ENCODE measurements at places on chromosomes 3 and 15. TPM values are rescaled to one million over a fixed set of nuclear protein-coding genes. Genes with fewer than 3 reads are reported as not detected.
A peak's percentile ranks its signal among the peaks of the same experiment; 100 is the strongest.

DNA sequence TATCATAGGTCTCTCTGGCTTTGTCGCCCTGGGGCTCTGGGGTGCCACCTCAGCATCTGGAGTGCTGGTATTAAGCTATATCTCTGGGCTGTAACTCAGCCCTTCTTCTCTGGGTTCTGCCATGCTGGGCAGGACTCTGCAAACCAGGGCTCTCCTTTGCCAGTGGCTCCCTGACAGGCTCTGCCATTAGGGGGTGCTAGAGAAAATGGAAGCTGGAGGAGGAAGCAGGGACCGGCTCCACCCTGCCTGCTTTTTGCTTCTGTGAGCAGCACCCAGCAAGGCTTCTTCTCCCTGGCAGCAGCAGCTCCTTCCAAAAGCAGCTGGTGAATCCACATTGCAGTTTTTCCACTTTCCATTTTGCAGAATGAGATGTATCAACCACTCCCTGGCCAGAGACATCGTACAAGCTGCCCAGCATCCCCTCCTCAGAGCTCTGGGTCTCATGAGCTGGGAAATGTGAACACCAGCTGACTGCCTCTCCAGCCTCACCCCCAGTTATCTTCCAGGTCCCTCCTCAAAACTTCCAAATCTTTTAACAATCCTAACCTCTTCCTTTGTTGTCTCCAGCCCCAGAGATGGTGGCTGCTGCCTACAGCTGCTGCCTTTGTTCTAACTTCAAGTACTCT lies 165.0 kb downstream of the ABHD5 start:
- H3K27ac ChIP-seq: no peak overlapping the region
- peak; percentile 68 for DNase-seq
- no peak overlapping the region for H3K4me3 ChIP-seq
- H3K36me3 ChIP-seq: no peaks in the 10 kb centered on the region
- H3K27me3 ChIP-seq: peaks cover 3% of the 10 kb centered on the region
- H3K4me1 ChIP-seq: no peaks in the 10 kb centered on the region

GRCh38 chr15:38994310-38994709 lies 429.7 kb upstream of the RASGRP1 start:
- no peak overlapping the region for H3K4me3 ChIP-seq
- no peaks in the 10 kb centered on the region for H3K36me3 ChIP-seq
- H3K27me3 ChIP-seq: no peaks in the 10 kb centered on the region
- H3K4me1 ChIP-seq: no peaks in the 10 kb centered on the region
- no peak overlapping the region for H3K27ac ChIP-seq

DNA sequence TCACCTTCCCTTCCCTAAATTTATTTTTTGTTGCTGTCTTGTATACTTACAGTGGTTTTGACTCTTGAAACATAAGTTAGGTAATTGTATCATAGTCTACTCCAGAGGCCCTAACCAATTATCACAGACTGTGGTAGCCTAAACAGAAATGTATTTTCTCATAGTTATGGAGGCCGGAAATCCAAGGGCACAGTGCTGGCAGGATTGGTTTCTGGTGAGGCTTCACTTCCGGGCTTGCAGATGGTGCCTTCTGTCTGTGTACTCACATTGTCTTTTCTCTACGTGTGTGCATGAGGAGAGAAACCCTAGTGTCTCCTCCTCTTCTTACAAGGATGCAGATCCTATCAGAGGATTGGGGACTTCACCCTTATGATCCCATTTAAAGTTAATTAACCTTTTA lies 290.2 kb upstream of the KCNMB2 start:
- no peak overlapping the region for H3K4me3 ChIP-seq
- H3K27ac ChIP-seq: no peak overlapping the region
- no peaks in the 10 kb centered on the region for H3K36me3 ChIP-seq
- DNase-seq: no peak

DNA sequence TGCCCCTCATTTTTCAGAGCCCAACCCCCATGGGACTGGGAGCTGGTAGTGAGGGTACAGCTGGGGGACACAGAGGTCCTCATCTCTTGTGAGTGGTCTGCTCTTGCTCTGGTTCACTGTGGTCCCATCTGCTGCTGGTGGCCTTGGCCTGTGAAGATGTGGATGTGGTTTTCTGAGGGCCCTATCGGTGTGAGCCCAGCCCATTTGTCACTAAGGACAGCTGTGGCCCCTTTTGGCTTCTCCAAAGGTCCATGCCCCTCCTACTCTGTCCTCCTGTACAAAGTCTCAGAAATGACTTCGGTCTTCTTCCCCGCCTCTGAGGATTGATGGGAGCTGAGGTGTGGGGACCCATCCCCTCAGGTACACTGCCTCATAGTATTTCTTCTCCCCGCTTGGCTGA lies 21.0 kb downstream of the LIPC start:
- H3K27ac ChIP-seq: no peak overlapping the region
- no peak overlapping the region for H3K4me3 ChIP-seq
- no peaks in the 10 kb centered on the region for H3K36me3 ChIP-seq
- DNase-seq: no peak

GRCh38 chr3:73656241-73656890 lies 31.6 kb upstream of the PDZRN3 start:
- H3K27ac ChIP-seq: no peak overlapping the region
- H3K27me3 ChIP-seq: no peaks in the 10 kb centered on the region
- DNase-seq: no peak
- no peaks in the 10 kb centered on the region for H3K4me1 ChIP-seq
- H3K36me3 ChIP-seq: no peaks in the 10 kb centered on the region

- no peaks in the 10 kb centered on the region for H3K27me3 ChIP-seq
- H3K27ac ChIP-seq: peak overlapping the region; percentile 55
- peak; percentile 92 for DNase-seq
- H3K4me1 ChIP-seq: peaks cover 6% of the 10 kb centered on the region
Observed at GRCh38 chr3:184005941-184006507, 11.7 kb downstream of the ABCC5 start.

DNA sequence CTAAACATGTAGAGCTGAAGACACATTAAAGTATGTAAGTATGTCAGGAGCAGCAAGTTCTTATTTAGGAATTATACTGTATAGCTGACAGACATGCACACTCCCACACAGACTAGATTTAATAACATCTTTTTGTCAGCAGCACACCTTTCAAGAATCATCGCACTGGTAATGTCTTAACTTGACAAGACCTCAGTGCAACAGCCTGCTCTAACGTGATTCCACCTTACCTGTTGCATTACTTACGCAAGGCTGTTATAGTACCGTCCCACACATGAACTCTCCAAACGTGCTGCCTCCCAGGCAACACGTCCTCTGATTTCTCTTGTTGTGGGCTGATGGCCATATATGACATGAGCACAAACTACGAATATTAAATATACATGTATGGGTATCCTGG lies 11.9 kb downstream of the CHRM5 start:
- no peaks in the 10 kb centered on the region for H3K4me1 ChIP-seq
- DNase-seq: no peak
- no peak overlapping the region for H3K4me3 ChIP-seq
- H3K36me3 ChIP-seq: no peaks in the 10 kb centered on the region

- H3K27ac ChIP-seq: peak overlapping the region; percentile 37
- no peaks in the 10 kb centered on the region for H3K27me3 ChIP-seq
- no peaks in the 10 kb centered on the region for H3K36me3 ChIP-seq
- peak; percentile 59 for DNase-seq
Observed at GRCh38 chr3:177294221-177294620, 96.9 kb upstream of the TBL1XR1 start.

- peaks cover 16% of the 10 kb centered on the region for H3K36me3 ChIP-seq
- no peaks in the 10 kb centered on the region for H3K27me3 ChIP-seq
- no peak for DNase-seq
Observed at GRCh38 chr3:113662824-113663223, 33.6 kb downstream of the USF3 start.

GRCh38 chr15:95556225-95556624 lies 774.3 kb upstream of the NR2F2 start:
- H3K36me3 ChIP-seq: no peaks in the 10 kb centered on the region
- H3K27me3 ChIP-seq: peaks cover 2% of the 10 kb centered on the region
- no peak overlapping the region for H3K4me3 ChIP-seq

- no peak overlapping the region for H3K27ac ChIP-seq
- no peak overlapping the region for H3K4me3 ChIP-seq
- peaks cover 70% of the 10 kb centered on the region for H3K36me3 ChIP-seq
Observed at GRCh38 chr15:90619939-90620338, 90.2 kb downstream of the CRTC3 start.

- no peak overlapping the region for H3K4me3 ChIP-seq
- peaks cover 27% of the 10 kb centered on the region for H3K36me3 ChIP-seq
- no peak for DNase-seq
- H3K27me3 ChIP-seq: no peaks in the 10 kb centered on the region
- no peaks in the 10 kb centered on the region for H3K4me1 ChIP-seq
Observed at GRCh38 chr15:25375557-25375956, 63.3 kb downstream of the UBE3A start.

GRCh38 chr3:59372346-59372745 lies 322.5 kb upstream of the CFAP20DC start:
- H3K4me3 ChIP-seq: no peak overlapping the region
- no peaks in the 10 kb centered on the region for H3K4me1 ChIP-seq
- no peak overlapping the region for H3K27ac ChIP-seq
- H3K27me3 ChIP-seq: no peaks in the 10 kb centered on the region

DNA sequence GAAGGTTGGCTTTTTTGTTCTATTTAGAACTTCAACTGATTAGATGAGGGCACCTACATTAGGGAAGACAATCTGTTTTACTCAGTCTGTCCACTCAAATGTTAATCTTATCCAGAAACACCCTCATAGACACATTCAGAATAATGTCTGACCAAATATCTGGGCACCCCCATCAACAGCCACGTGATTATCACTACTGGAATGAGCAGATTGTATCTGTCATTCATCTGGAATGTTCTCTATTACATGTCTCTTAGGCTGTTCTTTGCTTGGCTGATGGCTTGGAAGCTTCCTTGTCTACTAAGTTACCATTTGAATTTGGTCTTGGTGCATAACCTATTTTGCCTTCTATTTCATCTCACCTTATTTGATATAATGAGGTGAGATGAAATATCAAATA lies 15.7 kb upstream of the LRRC58 start:
- no peak for DNase-seq
- no peak overlapping the region for H3K27ac ChIP-seq
- H3K4me3 ChIP-seq: no peak overlapping the region
- H3K36me3 ChIP-seq: no peaks in the 10 kb centered on the region
- H3K4me1 ChIP-seq: no peaks in the 10 kb centered on the region

CHRM5 gene
- 0.52 TPM for polyA plus RNA-seq

XCR1 gene
- polyA plus RNA-seq: under 0.01 TPM

ADAMTSL3 gene
- 0.22 TPM for polyA plus RNA-seq

ZDHHC19 gene
- polyA plus RNA-seq: not detected

GADL1 gene
- polyA plus RNA-seq: not detected

HRG gene
- not detected for polyA plus RNA-seq

AQP9 gene
- polyA plus RNA-seq: 0.03 TPM

GOLGA8J gene
- not detected for polyA plus RNA-seq
